ENCODE measurements at places on chromosomes 3 and 15.

GRCh38 chr3:99852851-99853250 lies 35.2 kb downstream of the CMSS1 start:
- DNase-seq: no peak

DNA sequence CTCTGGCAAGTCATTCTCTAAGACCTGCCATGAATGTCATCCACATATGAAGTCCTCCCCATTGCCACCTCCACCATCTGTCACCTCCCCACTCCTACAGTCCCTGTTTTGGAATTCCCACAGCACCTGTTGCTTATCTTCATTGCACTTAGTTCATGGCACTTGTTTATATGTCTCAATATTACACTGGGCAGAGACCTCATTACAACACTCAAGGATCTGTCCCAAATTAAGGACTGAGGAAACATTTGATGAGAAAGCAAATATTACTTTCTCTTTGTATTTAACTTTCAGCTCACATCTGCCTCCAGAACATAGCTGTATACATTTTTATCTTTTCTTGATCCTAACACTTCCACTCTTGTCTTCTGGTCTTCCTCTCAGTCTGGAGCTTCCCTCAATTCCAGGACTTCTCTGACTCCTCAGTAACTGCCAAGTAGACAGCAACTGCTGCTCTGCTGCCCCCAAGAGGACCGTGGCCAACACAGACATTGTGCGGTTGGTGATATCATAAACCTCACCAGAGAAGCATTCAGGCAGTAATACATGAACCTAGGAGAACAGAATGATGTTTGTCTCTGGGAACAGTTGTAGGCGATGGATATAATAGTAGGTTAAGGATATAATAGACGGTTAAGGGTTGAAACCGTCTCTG lies 45.0 kb upstream of the FGF12 start:
- DNase-seq: peak; percentile 44

DNA sequence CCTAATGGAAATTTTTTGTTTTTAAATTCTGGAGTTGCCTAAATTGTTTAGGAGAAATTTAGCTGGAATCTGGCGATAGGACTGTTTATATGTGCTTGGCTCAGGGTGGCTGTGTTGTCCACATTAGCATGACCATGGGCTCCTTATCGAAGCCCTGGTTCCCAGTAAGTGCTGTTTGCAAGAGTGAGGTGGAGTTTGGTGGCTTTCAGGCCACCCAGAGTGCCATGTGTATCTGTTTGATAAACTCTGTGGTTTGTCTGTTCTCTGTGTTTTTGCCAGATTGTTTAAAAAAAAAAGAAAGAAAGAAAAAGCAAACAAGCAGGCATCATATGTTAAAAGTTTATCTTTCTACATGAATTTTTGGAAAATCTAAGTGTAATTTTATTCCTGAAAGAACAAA lies 51.5 kb downstream of the PLCL2 start:
- DNase-seq: no peak

- DNase-seq: no peak
Measured at GRCh38 chr3:170762064-170762463, 107.9 kb downstream of the RPL22L1 start.

- peak; percentile 25 for DNase-seq
Measured at GRCh38 chr3:160739079-160739478, 17.0 kb upstream of the PPM1L start.

GRCh38 chr15:34239151-34239808 lies 14.5 kb downstream of the EMC4 start:
- DNase-seq: no peak

- peak; percentile 44 for DNase-seq
Measured at GRCh38 chr15:90063770-90064247, 38.5 kb downstream of the IDH2 start.

DNA sequence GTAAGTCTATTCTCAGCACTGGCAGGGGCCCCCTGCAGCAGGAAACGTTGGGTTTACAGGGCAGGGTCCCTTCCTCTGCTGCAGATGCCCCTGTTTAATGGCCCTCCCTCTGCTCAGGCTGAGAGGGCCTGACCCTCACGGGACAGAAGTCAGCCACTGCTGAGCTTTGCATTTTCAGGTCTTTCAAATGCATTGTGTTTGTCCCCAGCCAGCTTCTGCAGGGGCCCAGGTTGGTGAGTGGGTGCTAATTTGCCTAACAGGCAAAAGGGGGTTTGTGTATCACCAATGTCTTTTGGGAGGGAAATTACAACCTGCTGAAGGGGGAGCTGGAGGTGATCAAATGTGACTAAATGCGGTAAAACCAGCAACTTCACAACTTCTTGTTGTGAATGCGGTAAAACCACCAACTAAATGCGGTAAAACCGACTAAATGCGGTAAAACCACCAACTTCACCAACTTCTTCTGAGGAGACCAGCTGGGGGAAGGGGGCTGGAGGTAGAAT lies 44.8 kb upstream of the UBE2E1 start:
- DNase-seq: no peak

DNA sequence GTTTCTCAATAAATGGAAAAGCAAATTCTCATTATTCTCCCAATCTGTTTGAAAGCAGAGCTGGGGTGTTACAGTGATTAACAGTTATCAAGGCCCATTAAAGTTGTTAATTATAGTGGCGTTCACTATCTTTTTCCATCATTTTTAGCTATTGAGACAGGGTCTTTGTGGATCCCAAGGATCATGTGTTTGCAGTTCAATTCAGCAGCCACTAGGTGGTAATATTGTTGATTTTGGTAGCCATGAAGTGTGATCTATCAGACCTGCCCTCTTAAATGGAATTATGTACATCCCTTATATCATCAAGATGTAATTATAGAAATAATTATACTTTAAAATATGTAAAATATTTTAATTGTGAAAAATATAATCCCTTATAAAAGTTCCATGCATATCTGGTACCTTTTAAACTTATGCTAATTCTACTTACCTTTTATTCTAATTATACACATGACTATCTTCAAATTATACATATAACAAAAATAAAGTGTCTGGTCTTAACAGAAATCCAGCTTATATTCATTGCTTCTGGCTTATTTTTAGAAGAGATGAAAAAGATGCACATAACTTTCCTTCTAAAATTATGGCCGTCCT lies 126.4 kb downstream of the GREM1 start:
- DNase-seq: no peak

GRCh38 chr3:176839466-176839865 lies 357.8 kb downstream of the TBL1XR1 start:
- DNase-seq: no peak

DNA sequence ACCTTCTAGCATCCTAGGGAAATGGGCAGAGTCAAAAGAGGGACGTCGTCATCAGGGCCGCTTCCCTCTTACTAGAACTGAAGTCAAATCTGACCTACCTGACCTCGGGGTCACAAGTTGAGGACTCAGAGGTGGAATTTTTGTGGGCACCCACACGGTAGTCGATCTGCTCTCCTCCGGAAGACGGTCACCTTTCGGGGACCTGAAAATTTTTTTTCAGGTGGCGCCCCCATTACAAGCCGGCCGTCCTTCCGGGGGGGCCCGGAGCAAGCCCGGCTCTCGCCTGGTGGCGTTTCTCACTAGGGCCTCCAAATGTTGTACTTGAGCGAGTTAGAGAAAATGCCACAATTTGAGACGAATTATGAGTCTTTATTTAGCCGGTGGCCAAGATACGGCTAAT lies 157.5 kb upstream of the FRG2C start:
- DNase-seq: no peak

GRCh38 chr3:64848822-64849221 lies 161.0 kb upstream of the ADAMTS9 start:
- DNase-seq: no peak

GRCh38 chr3:35500641-35501350 lies 138.5 kb upstream of the ARPP21 start:
- no peak for DNase-seq

- no peak for DNase-seq
Measured at GRCh38 chr15:77118882-77119321, 48.0 kb upstream of the TSPAN3 start.

DNA sequence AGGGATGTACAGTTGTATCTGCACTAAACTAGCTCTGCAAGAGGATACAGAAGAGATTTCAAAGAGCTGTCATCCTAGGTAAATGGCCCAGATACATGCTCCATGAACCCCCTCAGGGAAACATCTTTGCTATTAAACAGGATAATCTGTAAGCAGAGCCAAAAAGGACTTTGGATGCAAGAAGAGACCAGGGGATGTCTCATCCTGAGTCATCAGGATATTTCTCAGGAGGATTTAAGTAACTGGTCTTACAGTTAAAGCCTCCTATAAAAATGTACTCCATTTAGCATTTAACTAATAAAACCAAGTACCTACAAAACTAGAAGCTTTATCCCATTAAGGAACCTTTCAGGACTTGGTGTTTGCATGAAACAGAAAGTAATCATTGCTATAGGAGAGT lies 48.2 kb upstream of the PHLDB2 start:
- no peak for DNase-seq

DNA sequence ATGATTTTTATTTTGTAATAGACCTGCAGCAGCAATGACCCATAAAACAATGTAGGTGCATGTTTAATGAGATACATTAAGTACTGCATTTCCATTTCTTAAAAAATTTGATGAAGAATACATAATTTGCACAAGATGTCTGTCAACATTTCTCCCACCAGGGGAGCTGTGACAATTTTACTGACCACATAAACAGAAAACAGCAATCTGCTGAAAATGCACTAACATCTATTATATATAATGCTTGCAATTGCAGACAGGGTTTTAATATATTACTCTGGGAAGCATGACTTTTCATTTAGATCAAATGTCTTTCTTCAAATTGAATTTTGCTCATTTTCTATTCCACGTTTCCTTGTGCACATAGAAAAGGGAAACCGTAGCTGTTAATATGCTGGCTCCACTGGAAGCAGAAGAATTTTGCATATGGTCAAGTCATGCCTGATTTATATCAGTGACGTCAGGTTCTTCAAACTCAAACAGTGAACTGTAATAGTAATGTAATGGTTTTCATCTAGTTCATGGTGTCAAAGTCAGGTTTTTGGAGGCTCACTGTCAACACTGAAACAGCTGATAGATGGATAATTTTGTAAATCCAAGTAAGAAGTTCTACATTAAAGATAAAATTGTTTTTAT lies 79.8 kb upstream of the IGF1R start:
- DNase-seq: no peak

- DNase-seq: no peak
Measured at GRCh38 chr3:141915016-141915415, 38.6 kb downstream of the ATP1B3 start.

- DNase-seq: no peak
Measured at GRCh38 chr3:112376241-112376911, 43.4 kb downstream of the CD200 start.

DNA sequence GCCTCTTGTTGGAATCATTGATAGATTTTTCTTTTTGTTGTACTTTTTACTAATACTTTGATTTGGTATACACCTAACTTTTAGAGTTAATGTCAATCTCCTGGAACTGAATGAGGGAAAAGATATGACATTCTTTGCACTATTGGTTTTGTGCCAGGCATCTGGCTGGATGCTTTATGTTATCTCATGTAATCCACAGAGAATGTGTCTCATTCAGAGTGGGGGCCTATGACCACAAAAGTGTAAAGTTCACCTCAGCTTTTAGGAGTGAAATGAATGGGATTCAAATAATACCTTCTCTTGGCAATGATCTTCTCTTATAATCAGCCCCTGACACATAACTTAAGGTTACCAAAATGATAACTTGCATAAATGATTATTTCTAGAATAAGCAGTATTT lies 329.1 kb upstream of the ROPN1 start:
- DNase-seq: no peak

DNA sequence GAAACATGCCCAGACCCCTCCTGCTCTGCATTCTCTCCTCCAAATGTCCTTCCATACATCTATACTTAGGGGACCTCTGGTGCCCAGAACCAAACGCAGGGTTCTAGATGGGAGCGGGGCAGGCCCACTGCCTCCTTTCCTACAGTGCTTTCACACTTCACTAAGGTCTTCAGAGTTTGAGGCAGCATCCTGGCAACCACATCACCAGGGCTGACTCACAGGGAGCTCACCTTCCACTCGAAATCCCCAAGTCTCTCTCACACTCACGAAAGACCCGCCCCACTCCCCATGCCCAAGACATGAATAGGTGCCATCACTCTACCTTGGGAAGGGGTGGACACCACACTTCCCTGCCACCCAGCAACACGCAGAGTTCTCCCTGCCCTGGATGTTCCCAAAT lies 18.9 kb downstream of the HOMER2 start:
- DNase-seq: no peak

- DNase-seq: no peak
Measured at GRCh38 chr3:13380971-13381370, 39.2 kb downstream of the NUP210 start.

- no peak for DNase-seq
Measured at GRCh38 chr3:11074011-11074410, 80.3 kb upstream of the HRH1 start.

- peak; percentile 86 for DNase-seq
Measured at GRCh38 chr3:50365080-50365841, 5.9 kb upstream of the TMEM115 start.

- no peak for DNase-seq
Measured at GRCh38 chr3:163776743-163777142, 1301.6 kb downstream of the SI start.

DNA sequence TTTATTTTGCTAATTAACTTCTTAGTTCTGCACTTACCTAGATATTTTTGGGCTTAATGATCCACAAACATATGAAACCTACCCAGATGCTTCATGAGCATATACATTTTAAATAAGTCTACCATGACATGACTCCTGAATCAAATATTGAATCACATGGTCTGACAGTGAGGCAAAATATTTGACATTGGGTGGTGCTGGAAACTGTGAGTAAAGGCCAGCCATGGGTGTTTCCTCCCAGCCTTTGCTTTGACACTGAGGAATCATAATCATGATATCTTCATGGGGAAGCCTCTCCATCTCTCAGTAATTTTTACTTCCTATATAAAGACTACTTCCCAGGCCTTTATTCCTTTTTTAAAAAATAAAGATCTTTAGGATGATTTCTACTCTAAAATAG lies 22.8 kb upstream of the SSR3 start:
- no peak for DNase-seq

- DNase-seq: no peak
Measured at GRCh38 chr15:32859251-32859650, 141.4 kb downstream of the GREM1 start.

DNA sequence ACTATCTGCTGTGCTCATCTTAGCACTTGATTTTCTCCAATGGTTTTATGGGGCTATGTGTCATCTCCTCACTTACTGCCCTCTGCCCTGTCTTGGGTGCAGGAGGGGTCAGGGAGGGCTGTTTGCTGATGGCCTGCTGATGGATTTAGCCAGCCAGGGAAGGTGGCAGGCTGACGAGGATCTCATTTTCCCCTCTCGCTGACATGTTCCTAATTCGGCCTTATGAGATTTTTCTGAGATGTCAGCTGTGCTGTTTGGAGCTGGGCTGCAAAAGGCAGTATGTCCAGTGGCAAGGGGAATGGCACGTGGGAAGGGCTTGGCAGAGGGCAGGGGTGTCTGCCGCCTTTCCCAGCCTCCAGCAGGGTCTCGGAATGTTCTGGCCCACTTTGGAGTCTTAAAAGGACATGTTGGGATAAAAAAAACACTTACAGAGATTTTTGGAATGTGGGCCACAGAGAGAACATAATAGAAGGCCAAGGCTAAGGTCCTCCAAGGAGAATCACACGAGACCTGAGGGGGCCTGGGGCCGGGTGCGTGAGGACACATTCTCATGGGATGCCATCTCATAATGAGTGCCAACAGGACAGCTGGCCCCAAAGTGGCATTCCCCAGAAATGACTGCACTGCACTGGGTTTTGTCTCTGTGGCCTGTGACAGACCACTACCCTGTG lies 303.8 kb downstream of the TLE3 start:
- no peak for DNase-seq

GRCh38 chr3:184328516-184328915 lies 8.9 kb upstream of the FAM131A start:
- no peak for DNase-seq

GRCh38 chr3:116176974-116177555 lies 268.2 kb downstream of the LSAMP start:
- no peak for DNase-seq

Data from heart right ventricle (tissue), 16 donors.